NCI-H2107 (cell line): ENCODE measurements at places on chromosomes 4 and X.
A peak's percentile ranks its signal among the peaks of the same experiment; 100 is the strongest.

DNA sequence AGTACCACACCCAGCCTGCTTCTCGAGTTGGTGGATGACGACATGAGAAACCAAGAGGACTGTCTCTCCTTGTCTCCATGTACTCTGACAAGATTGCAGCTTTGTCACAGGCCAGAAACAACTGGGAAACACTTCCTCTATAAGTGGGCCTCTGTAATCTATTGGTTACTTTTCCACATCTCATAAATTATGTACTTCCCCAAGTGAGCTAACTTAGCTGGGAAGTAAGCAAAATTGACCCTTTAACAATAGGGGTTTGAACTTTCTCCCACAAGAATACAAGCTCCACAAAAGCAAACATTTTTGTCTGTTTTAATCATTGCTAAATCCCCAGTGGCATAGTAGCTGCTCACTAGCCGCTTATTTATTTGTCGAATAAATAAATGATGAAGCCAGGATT is 14.1 kb upstream of the USO1 start:
- DNase-seq, result no peak

GRCh38 chrX:21528076-21528475 is 130.1 kb downstream of the KLHL34 start:
- DNase-seq, result no peak

GRCh38 chrX:110853610-110854009 is 58.0 kb upstream of the CHRDL1 start:
- peak; percentile 22 for DNase-seq

- no peak for DNase-seq
These were observed 44.3 kb upstream of the TBL1X start for GRCh38 chrX:9420275-9421265.

GRCh38 chr4:139526928-139527327 is 29.1 kb downstream of the SETD7 start:
- no peak for DNase-seq

- DNase-seq, result no peak
These were observed 154.5 kb upstream of the ANK2 start for GRCh38 chr4:112894951-112895350.

GRCh38 chr4:181006499-181007260 is 1236.5 kb upstream of the TENM3 start:
- DNase-seq, result no peak

GRCh38 chrX:44997282-44997812 is 124.4 kb downstream of the KDM6A start:
- no peak for DNase-seq

- no peak for DNase-seq
These were observed 153.2 kb downstream of the SHROOM3 start for GRCh38 chr4:76588274-76588673.

GRCh38 chr4:152232271-152232670 is 303.6 kb downstream of the FBXW7 start:
- no peak for DNase-seq

DNA sequence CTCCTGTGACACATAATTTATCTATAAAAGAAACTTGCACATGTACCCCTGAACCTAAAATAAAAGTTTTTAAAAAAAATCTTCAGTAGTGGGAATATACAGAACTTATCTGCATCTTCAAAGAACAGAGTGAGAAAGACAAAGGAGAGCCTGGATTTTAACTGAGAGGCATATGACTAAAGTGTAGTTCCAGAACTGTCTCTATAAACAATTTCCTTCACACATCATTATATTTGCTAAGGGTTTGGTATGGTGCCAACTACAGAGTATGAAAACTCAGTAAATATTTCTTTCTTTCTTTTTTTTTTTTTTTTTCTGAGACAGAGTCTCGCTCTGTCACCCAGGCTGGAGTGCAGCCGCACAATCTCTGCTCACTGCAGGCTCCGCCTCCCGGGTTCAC is 49.9 kb upstream of the NFKB1 start:
- DNase-seq, result no peak

GRCh38 chr4:181272422-181272821 is 970.8 kb upstream of the TENM3 start:
- no peak for DNase-seq

- DNase-seq, result peak; percentile 6
These were observed 21.0 kb upstream of the DCTD start for GRCh38 chr4:182938205-182938645.
